Spleen (tissue), 13 donors: ENCODE measurements at places on chromosomes 4 and X.

- no peak for DNase-seq
- no peaks in the 10 kb centered on the region for H3K4me1 ChIP-seq
- no peak overlapping the region for H3K4me3 ChIP-seq
- no peaks in the 10 kb centered on the region for H3K36me3 ChIP-seq
These were observed 76.2 kb upstream of the S100G start for GRCh38 chrX:16573781-16574180.

DNA sequence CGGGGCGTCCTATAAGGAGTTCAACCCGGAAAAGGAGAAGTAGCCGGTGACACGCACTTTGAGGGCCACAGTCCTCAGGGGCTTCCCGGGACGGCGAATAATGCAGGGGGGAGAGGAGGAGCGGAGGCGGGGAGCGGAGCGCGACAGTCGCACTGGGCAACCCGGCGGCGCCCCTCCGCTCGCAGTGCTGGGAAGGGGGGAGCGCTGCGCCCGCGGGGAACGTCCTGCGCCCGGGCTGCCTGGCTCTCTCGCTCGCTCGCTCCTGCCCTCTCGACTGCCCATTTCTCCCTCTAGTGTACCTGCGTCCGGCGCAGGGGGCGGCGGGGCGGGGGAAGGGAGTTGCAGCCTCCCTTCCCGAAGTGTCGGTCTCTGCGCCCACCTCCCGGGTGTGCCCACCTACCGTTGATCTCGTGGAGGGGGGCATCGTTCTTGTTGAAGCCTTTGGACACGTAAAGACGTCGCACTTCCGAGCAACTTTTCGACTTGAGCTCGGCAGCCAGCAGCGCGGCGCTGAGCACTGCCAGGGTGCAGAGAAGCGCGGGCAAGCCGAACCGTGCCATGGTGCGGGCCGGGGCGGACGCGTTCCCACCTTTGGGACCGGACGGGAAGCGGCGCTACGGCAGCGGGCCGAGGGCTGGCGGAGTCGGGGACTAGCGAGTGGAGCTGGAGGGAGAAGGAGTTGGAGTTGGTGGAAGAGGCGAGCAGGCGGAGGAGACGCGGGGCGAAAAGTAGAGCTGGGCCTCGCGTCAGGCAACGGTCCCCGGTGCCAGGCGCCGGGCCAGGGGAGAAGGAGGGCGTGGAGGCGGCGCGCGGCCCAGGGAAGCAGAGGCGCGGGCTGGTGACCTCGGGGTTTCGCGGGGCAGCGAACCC, 648 bp downstream of the GPC4 start:
- DNase-seq, result no peak
- H3K4me3 ChIP-seq, result peak overlapping the region; percentile 39
- H3K27ac ChIP-seq, result no peak overlapping the region
- H3K27me3 ChIP-seq, result peaks cover 70% of the 10 kb centered on the region
- peaks cover 26% of the 10 kb centered on the region for H3K4me1 ChIP-seq

- peaks cover 12% of the 10 kb centered on the region for H3K4me1 ChIP-seq
- no peaks in the 10 kb centered on the region for H3K27me3 ChIP-seq
- DNase-seq, result no peak
- H3K27ac ChIP-seq, result no peak overlapping the region
- H3K4me3 ChIP-seq, result no peak overlapping the region
These were observed 332.9 kb downstream of the PPP3CA start for GRCh38 chr4:101014417-101014816.

DNA sequence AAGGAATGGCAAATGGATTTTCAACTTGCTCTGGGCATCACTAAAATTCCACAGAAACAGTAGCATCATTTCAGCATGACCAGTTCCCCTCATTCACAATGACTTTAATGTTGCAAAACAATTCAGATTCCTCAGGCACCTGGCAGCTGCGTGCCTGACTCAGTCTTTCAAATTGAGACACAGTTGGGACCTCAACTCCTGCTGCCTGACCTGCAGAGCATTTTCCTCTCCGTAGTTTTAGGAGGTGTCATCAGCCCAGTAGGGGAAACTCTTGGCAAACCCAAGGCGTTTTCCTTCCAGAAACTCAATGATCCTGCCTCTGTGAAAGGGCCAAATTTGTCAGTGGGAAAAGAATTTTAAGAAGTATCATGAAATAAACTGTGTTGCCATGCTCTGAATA, 388.9 kb downstream of the SPRY1 start:
- H3K27ac ChIP-seq, result no peak overlapping the region
- no peak for DNase-seq
- no peaks in the 10 kb centered on the region for H3K27me3 ChIP-seq
- no peaks in the 10 kb centered on the region for H3K4me1 ChIP-seq

- H3K36me3 ChIP-seq, result no peaks in the 10 kb centered on the region
- H3K4me3 ChIP-seq, result no peak overlapping the region
- H3K4me1 ChIP-seq, result no peaks in the 10 kb centered on the region
- no peak overlapping the region for H3K27ac ChIP-seq
- DNase-seq, result no peak
These were observed 51.5 kb downstream of the SEL1L3 start for GRCh38 chr4:25811374-25811690.

DNA sequence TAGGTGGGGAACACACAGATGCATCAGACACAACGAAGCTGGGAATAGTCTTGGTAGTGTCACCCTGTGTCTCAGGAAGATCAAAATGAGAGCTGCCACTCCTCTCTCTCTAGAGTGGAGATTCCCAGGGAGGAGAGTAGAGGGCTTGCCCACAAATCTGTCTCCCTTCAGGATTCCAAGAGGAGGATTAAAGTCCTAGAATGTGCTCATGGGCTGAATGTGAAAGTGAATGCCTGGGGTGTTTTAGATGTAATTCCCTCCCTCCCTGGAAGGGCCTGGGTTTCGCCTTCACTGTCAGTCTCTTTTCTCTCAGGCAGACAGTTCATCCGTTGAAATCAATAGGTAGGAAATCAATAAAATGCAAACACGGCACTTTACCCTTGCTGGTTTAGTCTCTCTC, 282.6 kb upstream of the PPARGC1A start:
- H3K4me1 ChIP-seq, result no peaks in the 10 kb centered on the region
- no peaks in the 10 kb centered on the region for H3K36me3 ChIP-seq
- no peak overlapping the region for H3K27ac ChIP-seq
- no peak overlapping the region for H3K4me3 ChIP-seq
- H3K27me3 ChIP-seq, result no peaks in the 10 kb centered on the region

GRCh38 chr4:95066050-95066449, 308.3 kb downstream of the BMPR1B start:
- H3K4me1 ChIP-seq, result peaks cover 10% of the 10 kb centered on the region
- H3K27ac ChIP-seq, result no peak overlapping the region
- DNase-seq, result no peak
- no peaks in the 10 kb centered on the region for H3K27me3 ChIP-seq

GRCh38 chr4:184344899-184345572, 127.4 kb upstream of the ENPP6 start:
- peak overlapping the region; percentile 92 for H3K27ac ChIP-seq
- DNase-seq, result peak; percentile 81
- H3K4me1 ChIP-seq, result peaks cover 84% of the 10 kb centered on the region
- no peaks in the 10 kb centered on the region for H3K27me3 ChIP-seq
- no peaks in the 10 kb centered on the region for H3K36me3 ChIP-seq
- no peak overlapping the region for H3K4me3 ChIP-seq

GRCh38 chr4:137678796-137679195, 146.5 kb upstream of the PCDH18 start:
- H3K27ac ChIP-seq, result no peak overlapping the region
- H3K27me3 ChIP-seq, result no peaks in the 10 kb centered on the region
- no peaks in the 10 kb centered on the region for H3K36me3 ChIP-seq
- DNase-seq, result no peak
- no peak overlapping the region for H3K4me3 ChIP-seq

GRCh38 chrX:2627272-2627867, 63.7 kb upstream of the CD99 start:
- no peaks in the 10 kb centered on the region for H3K27me3 ChIP-seq
- H3K36me3 ChIP-seq, result peaks cover 24% of the 10 kb centered on the region
- no peaks in the 10 kb centered on the region for H3K4me1 ChIP-seq
- no peak overlapping the region for H3K4me3 ChIP-seq

DNA sequence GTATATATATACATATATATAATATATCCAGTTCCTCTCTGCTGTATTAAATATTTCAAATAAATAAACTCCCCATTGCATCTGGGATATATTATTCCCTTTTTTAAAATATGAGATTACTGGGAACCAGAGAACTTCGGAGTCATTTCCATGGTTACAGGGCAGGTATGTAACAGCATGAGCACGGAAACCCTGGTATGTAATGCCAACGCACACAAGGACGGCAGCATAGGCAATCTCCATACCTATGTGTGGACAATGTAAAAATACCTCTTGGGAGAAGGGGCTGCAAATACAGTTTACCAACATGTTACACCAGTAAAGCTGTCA, 62.8 kb downstream of the NUDT10 start:
- H3K27ac ChIP-seq, result peak overlapping the region; percentile 79
- no peaks in the 10 kb centered on the region for H3K36me3 ChIP-seq
- peak overlapping the region; percentile 47 for H3K4me3 ChIP-seq

- no peaks in the 10 kb centered on the region for H3K36me3 ChIP-seq
- H3K4me1 ChIP-seq, result no peaks in the 10 kb centered on the region
- no peaks in the 10 kb centered on the region for H3K27me3 ChIP-seq
- no peak for DNase-seq
- H3K27ac ChIP-seq, result no peak overlapping the region
These were observed 176.4 kb downstream of the IL1RAPL2 start for GRCh38 chrX:104742355-104742754.

GRCh38 chrX:100407147-100407783, 2.8 kb downstream of the PCDH19 start:
- no peaks in the 10 kb centered on the region for H3K36me3 ChIP-seq
- DNase-seq, result no peak
- H3K4me1 ChIP-seq, result peaks cover 36% of the 10 kb centered on the region
- no peak overlapping the region for H3K4me3 ChIP-seq
- no peak overlapping the region for H3K27ac ChIP-seq

- DNase-seq, result no peak
- H3K27ac ChIP-seq, result peak overlapping the region; percentile 5
- H3K36me3 ChIP-seq, result no peaks in the 10 kb centered on the region
- peaks cover 4% of the 10 kb centered on the region for H3K4me1 ChIP-seq
- no peak overlapping the region for H3K4me3 ChIP-seq
These were observed 167.9 kb downstream of the CAMK2D start for GRCh38 chr4:113593400-113594230.

- no peak overlapping the region for H3K27ac ChIP-seq
- no peak overlapping the region for H3K4me3 ChIP-seq
- H3K4me1 ChIP-seq, result peaks cover 46% of the 10 kb centered on the region
- DNase-seq, result no peak
- no peaks in the 10 kb centered on the region for H3K36me3 ChIP-seq
These were observed 6.6 kb downstream of the MGST2 start for GRCh38 chr4:139672215-139672614.

GRCh38 chrX:10014462-10015354, 47.5 kb downstream of the CLDN34 start:
- H3K4me1 ChIP-seq, result peaks cover 41% of the 10 kb centered on the region
- H3K27me3 ChIP-seq, result peaks cover 4% of the 10 kb centered on the region
- no peaks in the 10 kb centered on the region for H3K36me3 ChIP-seq

- no peak for DNase-seq
- no peak overlapping the region for H3K4me3 ChIP-seq
- H3K27me3 ChIP-seq, result no peaks in the 10 kb centered on the region
- H3K27ac ChIP-seq, result no peak overlapping the region
- H3K4me1 ChIP-seq, result no peaks in the 10 kb centered on the region
- no peaks in the 10 kb centered on the region for H3K36me3 ChIP-seq
These were observed 601.3 kb downstream of the SPRY1 start for GRCh38 chr4:123997776-123998449.

DNA sequence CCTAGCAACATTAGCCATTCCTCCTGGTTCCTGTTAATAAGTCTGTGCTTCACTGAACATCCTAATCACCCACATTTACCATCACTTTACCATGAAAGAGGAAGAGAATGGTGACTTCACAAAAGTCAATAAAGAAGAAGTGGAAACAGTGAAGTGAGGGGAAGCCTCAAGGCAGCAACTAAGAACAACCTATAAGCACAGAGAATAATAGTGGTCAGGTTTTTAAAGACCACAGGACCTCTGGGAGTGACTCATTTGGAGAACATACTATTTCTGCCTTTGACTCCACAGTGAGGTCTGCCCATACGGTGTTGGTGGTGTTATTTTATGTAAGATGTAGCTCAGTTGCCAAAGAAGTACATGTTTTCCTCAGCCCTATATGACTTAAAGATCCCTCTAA, 86.0 kb upstream of the TET2 start:
- no peak overlapping the region for H3K4me3 ChIP-seq
- H3K36me3 ChIP-seq, result no peaks in the 10 kb centered on the region
- H3K4me1 ChIP-seq, result peaks cover 11% of the 10 kb centered on the region
- H3K27ac ChIP-seq, result peak overlapping the region; percentile 87

GRCh38 chr4:68905939-68906779, 45.4 kb downstream of the UGT2A3 start:
- H3K27me3 ChIP-seq, result no peaks in the 10 kb centered on the region
- no peak overlapping the region for H3K27ac ChIP-seq
- no peak overlapping the region for H3K4me3 ChIP-seq
- no peaks in the 10 kb centered on the region for H3K4me1 ChIP-seq

GRCh38 chr4:88706574-88706973, 8.9 kb upstream of the NAP1L5 start:
- H3K27ac ChIP-seq, result no peak overlapping the region
- no peaks in the 10 kb centered on the region for H3K36me3 ChIP-seq
- H3K4me1 ChIP-seq, result no peaks in the 10 kb centered on the region
- no peak for DNase-seq

- no peaks in the 10 kb centered on the region for H3K4me1 ChIP-seq
- peak; percentile 47 for DNase-seq
- no peak overlapping the region for H3K27ac ChIP-seq
- H3K36me3 ChIP-seq, result no peaks in the 10 kb centered on the region
These were observed 6.3 kb upstream of the PPP2R2C start for GRCh38 chr4:6478546-6479220.

- no peaks in the 10 kb centered on the region for H3K36me3 ChIP-seq
- no peaks in the 10 kb centered on the region for H3K4me1 ChIP-seq
- H3K27me3 ChIP-seq, result peaks cover 3% of the 10 kb centered on the region
- H3K4me3 ChIP-seq, result no peak overlapping the region
These were observed 10.1 kb downstream of the SMIM10L2A start for GRCh38 chrX:135431886-135432285.

DNA sequence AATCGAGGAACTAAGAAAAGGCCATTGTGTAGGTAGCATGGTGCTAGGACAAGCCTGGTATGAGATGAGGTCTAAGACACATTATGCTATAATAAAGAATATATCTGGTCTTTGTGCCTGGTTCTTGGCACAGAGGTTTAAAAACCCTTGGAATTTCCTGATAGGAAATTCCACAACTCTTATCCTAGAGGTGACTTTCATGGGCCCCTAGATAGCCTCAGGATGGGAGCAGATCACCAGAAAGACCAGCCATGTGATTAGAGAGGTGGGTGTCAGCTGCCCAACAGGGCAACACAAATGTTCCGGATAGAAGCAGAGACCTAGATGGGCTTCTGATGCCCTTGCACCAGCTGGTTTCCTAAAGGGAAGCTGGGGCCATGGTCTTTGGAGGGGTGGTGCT, 107.2 kb downstream of the SCD5 start:
- H3K4me1 ChIP-seq, result no peaks in the 10 kb centered on the region
- H3K36me3 ChIP-seq, result no peaks in the 10 kb centered on the region
- no peaks in the 10 kb centered on the region for H3K27me3 ChIP-seq
- no peak overlapping the region for H3K4me3 ChIP-seq

GRCh38 chr4:8315435-8316250, 46.1 kb downstream of the HTRA3 start:
- H3K36me3 ChIP-seq, result no peaks in the 10 kb centered on the region
- peak; percentile 75 for DNase-seq
- no peaks in the 10 kb centered on the region for H3K4me1 ChIP-seq
- no peak overlapping the region for H3K27ac ChIP-seq
- H3K4me3 ChIP-seq, result no peak overlapping the region
